ENCODE measurements at places on chromosomes 13 and 19.

GRCh38 chr13:29487466-29488454, 107.7 kb downstream of the SLC7A1 start:
- no peak for DNase-seq

DNA sequence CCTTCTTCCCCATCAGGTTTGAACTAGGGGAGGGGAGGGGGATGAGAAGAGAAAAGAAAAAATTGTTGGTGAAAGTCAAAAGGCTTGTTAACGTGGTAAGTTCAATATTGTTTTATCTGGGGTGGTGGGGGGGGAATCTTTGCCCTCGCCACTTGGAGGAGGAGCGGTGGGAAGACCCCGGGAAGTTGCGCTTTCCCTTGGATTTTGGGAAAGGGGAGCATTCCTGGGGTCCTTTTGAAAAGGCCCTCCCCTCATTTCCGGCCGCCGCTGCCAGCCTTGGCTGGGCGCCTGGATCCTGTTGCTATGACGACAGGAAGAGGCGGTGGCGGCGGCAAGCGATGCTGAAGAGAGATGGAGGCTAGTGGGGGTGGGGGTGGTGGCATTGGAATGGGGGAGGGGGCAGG, 4.6 kb upstream of the CACNG8 start:
- no peak for DNase-seq

DNA sequence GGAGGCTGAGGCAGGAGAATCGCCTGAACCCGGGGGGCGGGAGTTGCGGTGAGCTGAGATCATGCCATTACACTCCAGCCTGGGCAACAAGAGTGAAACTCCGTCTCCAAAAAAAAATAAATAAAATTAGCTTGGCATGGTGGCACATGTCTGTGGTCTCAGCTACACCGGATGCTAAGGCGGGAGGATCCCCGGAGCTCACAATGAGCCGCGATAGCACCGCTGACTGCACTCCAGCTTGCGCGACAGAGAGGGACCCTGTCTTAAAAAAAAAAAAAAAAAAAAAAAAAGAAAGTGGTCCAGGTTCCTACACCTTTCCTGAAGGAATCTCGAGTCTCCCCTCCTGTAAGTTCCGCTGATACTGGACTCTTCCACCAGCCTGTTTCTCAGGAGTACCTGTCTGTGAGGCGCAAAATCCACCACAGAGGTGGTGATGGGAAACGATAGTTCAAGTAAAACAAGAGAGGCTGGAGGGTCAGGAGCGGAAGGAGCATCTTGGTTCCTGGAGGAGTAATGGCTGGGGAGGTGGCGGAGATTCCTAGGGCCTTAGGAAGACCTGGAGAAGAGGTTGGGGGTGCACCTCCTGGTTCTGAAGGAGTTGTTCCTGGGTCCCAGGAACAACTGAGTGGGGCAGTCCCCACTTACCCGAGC, 471 bp downstream of the FUT1 start:
- no peak for DNase-seq

DNA sequence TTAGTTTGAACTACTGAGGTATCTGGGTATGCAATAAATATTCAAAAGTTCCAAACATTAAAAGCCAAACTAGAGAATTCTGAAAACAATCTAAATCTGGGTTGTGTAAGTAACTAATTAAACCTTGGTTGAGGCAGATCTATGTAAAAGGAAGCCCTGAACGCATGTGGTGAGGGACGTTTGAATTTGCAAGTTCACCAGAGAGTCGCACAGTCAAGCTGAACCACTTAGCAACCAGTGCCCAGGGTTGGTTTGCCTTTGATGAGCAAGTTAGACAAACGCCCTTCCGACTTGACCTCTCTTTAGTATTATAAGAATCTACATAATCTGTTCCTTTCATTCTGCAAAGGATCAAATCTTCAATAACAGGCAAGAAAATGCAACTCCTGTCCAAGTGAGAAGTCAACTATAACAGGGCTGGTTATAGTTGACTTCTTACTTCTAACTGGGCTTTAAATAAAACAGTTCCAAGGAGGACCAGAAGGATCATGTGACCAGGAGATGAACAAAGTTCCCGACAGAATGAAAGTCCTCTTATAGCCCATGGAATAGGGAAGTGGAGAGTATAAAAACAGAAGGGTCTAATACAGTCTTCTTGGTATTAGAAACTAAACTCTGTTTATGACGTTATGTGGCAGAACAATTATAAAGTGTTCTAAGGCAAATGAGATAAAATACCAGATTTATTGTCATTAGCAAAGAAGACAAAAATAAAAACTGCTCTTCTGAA, 40.6 kb downstream of the PHF11 start:
- DNase-seq = no peak

GRCh38 chr13:110433014-110433413, 125.9 kb downstream of the COL4A2 start:
- DNase-seq = no peak

DNA sequence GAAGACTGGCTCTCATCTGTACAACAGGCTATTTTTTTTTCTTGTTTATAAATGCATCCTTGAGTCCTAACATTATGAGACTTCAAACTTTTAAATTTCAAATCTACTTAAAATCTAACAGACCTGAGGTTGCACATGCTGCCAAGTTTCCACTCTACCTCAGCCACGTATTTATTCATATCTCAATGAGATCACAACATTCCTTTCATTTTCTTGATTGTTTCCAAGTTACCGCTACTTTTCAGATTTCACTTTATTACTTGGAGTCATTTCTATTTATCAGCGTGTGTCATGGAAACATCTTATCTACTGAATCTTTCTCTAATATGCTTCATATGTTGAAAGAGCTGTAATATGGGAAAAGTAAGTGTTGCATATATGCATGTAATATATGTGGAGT, 1257.5 kb upstream of the ATXN8OS start:
- DNase-seq = no peak

- DNase-seq = no peak
Observed at GRCh38 chr13:70544706-70545105, 436.5 kb upstream of the KLHL1 start.

GRCh38 chr13:100584896-100585295, 3.7 kb downstream of the GGACT start:
- DNase-seq = no peak

DNA sequence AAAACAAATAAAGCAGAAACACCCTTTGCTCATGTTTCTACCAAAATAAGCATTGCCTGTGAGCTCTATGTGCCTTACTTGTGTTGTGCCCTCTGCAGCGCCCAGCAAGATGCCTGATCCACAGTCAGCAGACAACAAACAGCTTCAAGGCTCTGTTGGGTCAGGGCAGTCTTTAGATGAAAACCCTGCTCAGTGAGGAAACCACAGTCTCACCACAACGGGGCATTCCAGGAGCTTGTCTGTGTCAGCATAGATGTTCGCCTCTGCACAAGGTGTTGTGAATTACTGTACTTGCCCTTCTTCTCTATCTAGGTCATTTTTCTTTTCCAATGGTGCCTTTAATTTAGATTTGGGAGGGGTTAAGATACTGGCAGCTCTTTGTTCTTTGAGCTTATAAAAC, 251.9 kb downstream of the COL4A1 start:
- no peak for DNase-seq

GRCh38 chr13:58960888-58961287, 1202.8 kb downstream of the DIAPH3 start:
- no peak for DNase-seq

DNA sequence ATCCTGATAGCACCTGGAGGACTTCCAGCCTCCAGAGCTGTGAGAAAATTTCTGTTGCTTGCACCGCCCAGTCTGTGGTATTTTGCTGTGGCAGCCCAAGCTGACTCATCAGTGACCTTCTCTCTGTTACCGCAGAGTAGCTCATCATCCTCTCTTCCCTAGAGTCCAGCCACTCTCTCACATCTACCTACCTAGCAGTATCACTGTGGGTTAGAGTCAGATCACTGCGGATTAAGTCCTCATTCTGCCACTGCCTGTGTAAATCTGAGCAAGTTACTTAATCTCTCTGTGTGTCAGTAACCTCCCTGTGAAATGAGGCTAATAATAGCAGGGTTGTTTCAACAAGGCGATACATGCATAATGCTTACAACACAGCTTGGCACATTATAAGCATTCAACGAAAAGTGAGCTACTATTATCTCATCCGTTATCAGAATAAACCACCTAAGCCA, 40.3 kb upstream of the USPL1 start:
- no peak for DNase-seq

DNA sequence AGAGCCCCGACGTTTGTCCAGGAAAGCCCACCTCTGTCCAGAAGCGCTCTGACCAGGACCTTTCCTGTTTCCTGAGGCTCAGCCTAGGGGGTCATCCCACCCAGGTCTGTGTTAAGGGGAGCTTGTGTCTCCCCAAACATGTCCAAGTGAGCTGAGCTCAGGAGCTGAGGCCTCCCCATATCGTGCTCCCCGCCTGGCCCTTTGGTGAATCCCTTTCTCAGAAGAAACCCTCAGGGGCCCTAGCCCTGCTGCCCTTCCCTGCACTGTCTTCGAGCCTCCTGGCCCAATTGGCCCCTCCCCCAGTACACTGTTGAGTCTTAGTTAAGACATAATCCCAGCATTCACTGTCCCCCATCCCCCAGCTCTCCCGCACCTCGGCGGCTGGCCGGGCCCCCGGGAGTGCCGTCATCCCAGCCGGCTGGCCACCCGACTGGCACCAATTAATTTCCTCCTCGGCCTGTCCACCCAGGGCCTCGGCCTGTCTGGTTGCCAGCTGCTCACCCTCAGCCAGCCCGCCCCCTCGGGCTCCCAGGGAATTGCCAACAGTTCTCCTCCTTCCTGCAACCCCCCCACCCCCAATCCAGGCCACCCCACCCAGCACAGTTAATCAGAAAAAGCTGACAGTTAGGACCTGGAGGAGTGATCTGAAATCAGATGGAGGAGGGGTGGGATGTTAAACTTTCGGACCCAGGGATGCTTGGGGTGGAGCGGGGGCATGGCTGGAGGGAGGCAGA, 13.6 kb downstream of the IER2 start:
- no peak for DNase-seq

DNA sequence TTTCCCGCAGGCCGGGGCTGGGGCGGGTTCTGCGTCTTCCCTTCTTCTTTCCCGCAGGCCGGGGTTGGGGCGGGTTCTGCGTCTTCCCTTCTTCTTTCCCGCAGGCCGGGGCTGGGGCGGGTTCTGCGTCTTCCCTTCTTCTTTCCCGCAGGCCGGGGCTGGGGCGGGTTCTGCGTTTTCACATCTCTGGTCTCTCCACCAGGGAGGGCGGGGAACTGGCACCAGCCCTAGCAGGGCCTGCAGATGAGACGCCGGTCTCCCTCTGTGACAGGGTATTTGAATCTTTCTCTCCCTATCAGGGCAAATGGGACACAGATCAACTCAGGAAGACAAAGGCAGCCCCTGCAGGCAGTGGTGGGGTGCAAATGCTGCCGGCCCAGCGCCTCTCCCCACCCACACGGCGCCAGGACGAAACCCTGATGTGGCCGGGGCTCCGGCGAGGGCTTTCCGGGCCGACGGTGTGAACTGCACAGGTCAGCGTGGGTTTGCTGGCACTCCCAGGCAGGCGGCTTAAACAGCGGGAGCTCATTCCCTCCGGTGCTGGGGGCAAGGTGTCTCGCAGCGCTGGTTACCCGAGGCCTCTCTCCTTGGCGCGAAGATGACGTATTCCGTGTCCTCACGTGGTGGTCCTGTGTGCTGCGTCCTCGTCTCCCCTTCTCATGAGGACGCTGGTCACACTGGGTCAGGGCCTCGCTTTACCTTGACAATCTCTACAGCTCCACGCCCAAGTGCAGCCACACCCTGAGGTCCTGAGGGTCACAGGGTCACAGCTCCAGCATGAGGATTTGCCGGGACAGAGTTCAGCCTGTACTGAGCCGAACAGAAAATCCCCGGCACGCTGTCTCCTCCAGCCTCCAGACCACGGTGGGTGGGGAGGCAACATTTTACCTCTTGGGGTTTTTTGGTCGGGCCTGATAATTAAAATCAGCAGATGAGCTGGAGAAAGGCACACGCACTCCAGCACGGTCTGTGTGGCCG, 717 bp upstream of the C13orf46 start:
- no peak for DNase-seq

- DNase-seq = no peak
Observed at GRCh38 chr13:20360835-20361412, 128.8 kb upstream of the GJB6 start.

GRCh38 chr13:94696171-94696570, 16.2 kb downstream of the SOX21 start:
- DNase-seq = no peak

GRCh38 chr19:1855040-1855827, 7.0 kb upstream of the REXO1 start:
- no peak for DNase-seq

DNA sequence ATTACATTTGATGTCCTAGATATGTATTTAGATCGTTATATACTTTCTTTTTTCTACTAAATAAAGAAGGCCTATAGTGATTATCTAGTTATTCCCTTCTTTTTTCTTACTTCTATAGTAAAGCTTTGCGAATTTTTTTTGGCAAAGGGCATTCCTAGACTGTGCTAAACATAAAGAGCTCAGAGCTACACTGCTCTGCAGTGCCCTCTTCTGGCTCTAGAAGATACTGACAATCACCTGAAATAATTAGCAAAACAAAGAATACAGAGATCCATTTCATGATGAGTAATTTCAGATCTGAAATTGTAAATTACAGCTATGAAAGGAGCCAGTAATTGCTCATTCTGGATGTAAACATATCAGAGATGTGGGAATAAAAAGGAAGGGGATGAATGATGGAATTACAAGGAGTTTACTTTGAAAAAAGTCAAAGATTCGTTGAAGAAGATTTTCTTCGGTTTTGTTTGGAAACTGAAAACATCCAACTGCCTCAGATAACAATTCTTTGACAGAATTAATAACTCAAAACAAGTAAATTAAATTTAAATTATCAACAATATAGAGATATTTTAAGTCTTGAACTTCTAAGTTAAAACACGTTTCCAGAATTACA, 288.5 kb downstream of the NALCN start:
- DNase-seq = no peak

- no peak for DNase-seq
Observed at GRCh38 chr13:98413796-98414195, 163.1 kb downstream of the STK24 start.

DNA sequence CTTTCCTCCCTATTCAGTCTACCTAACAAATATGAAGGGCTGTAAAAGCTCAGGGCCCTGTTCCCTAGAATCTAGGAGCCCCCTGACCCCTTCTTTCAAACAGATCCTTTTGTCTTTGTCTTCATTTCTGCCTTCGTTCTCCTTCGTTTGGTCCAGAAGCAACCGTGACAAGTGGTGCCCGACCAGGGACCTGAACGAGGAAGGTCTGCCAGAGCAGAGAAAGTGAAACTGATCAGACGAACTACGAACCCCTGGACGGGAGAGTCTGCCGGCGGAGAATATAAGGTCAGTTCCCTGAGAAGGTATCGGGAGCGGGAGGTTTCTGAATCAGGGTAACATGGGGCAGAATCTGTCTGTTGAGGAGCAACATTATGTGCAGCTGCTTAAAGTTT, 751 bp downstream of the ERVK3-1 start:
- DNase-seq = no peak

All from cortex of kidney (tissue), 1 donor.